HFFc6 (cell line): ENCODE measurements at places on chromosomes 3 and 15.

- no peak for DNase-seq
Measured at GRCh38 chr15:78989701-78990240, 44.9 kb upstream of the CTSH start.

- no peak for DNase-seq
Measured at GRCh38 chr15:42996871-42997270, 76.3 kb upstream of the TTBK2 start.

- peak; percentile 65 for DNase-seq
Measured at GRCh38 chr3:21729888-21730459, 21.0 kb downstream of the ZNF385D start.

DNA sequence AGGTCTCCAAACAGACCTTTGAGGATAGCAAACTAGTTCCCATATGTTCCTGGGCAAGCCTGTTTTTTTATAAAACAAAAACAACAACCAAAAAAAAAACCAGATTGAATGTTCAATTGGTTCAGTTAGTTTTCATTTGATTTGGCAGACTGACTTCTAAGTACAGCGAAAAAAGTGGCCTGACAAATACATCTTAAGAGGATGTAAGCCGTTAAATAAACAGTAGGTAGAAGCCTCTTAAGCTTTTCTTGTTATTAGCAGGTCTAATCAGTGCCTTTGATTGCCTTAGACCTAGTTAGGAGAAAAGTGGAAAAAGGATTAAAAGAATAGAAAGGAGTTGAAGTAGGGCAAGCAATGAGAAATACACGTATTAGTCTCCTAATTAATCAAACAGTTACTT is 13.2 kb downstream of the TSC22D2 start:
- DNase-seq = no peak

GRCh38 chr3:13627681-13628080 is 78.8 kb downstream of the FBLN2 start:
- DNase-seq = no peak

DNA sequence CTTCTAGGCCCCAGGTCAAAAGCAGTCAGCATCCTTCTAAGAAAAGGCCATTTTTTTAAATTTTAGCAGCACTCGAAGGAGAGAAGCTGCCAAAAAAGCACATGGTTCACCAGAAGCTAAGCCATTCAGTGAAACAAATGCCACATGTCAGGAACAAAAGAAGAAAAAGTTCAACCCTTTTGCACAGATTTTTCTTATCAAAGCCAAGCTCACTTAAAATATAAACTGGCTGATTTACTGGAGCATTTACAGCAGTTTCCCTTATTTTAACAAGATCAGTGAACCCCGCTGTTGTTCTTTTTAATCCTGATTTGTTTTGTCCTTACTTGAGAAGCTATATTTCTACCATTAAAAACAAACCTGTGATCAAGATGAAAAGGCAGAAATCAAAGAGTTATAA is 46.5 kb upstream of the SYNPR start:
- no peak for DNase-seq

DNA sequence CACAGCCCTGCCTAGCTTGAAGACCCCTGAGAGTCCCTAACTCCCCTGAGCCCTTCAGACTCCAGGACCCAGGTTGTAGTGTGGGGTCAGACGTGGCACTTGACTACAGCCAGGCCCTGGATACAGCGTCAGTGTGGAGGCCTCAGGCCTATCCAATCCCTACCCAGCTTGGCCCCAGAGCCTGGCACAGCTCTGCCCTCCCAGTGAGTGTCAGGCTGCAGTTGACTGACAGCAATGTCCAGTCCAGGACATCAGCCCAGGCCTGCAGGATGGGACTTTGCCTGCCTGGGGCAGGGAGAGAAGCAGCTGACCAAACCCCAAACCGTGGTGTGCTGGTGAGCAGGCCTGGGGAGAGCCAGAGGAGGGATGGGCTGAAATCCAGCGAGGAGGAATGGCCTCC is 27.3 kb downstream of the KLF13 start:
- DNase-seq = peak; percentile 14

- peak; percentile 27 for DNase-seq
Measured at GRCh38 chr15:90087454-90088154, 14.7 kb downstream of the IDH2 start.

DNA sequence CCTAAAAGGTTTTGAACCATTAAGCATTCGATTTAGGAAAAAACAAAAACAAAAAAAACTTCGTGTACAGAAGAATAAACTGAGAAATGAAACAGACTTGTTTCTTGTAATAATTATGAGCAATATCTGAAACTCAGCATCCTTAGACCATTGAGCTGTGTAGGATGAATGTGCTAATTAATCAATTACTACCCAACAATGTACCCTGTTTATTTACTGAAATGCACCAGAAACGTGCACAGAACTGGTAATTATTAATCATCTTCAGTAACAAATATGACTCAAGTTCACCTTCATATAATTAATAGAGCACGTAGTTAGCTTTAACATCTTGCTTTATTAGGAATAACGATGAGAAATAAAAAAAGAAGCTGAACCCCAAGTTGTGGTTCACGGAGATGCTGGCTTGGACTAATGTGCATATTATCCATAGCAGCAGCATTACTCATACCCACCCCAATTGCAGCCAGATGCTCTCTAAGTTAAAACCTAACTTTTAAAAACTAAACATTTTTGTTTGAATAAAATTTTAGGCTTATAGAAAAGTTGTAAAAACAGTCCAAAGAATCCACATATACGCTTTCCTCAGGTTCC is 10.2 kb upstream of the C15orf61 start:
- DNase-seq = peak; percentile 83

GRCh38 chr15:85706779-85707518 is 87.8 kb downstream of the KLHL25 start:
- peak; percentile 4 for DNase-seq

DNA sequence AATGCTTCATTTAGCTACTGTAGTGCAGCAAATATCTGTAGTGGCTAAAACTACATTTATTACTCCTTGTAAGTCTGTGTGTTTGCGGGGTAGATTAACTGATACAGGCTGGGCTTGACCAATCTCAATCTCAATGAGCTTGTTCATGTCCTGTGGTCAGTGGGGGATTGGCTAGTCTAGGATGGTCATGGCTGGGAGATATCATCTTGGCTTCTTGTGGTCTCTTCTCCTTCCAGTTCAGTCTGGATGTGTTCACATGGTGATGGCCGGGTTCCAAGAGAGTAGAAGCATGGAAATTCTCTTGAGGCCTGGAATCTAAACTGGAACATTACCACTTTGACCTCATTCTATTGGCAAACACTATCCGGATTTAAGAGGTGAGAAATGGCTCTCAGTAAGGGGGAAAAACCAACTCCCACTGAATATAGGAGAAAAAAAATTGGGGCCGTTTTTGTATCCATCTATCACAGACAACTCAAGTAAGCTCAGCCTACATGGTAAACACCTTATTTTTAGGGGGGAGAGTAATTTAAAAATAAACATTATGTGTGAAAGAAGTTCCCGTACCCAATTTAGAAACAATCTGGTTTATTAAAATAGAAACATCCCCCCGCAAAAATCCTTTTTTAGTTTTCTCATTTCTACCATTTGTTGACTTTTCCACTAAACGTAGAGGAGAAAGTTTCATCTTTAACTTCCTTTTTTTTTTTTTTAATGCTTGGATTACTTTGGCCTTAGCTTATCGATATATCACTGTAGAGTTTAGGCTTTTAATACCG is 284.9 kb upstream of the TBC1D5 start:
- DNase-seq = no peak

DNA sequence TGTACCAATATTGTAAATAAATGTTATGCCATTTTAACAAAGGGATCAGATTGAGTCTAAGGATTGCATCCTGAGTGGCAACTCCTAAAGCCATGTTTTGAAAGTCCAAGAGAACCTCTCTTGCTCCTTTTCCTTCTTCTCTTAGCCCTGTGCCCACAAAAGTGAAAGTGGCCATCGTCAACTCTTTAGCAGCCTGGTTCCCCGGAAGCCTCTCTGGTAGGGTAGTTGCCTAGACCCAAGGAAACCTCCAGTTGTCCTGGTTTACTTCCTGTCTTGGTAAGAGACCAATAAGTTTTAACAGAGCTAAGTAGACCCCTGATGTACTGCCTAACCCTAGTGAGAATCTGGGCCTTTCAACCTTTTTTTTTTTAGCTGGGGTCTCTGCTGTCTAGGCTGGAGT is 10.2 kb upstream of the ITPKA start:
- DNase-seq = no peak

DNA sequence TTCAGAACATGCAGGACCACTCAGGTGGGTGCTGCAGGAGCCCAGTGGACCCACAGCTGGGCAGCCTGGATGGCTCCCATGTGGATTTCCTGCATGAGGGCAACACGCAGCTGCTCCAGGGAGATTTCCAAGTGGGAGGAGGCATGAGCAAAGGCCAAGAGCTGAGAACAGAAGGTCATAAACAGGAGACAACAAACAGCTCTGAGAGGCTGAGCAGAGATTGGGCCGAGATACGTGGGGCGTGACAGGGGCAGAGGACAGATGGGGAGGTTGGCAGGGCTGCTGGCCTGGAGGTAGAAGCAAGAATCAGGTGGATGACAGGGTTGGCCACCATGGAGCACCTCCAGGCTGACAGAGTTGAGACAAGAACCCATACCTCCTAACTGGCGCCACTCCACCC is 2.9 kb downstream of the PHGR1 start:
- no peak for DNase-seq

DNA sequence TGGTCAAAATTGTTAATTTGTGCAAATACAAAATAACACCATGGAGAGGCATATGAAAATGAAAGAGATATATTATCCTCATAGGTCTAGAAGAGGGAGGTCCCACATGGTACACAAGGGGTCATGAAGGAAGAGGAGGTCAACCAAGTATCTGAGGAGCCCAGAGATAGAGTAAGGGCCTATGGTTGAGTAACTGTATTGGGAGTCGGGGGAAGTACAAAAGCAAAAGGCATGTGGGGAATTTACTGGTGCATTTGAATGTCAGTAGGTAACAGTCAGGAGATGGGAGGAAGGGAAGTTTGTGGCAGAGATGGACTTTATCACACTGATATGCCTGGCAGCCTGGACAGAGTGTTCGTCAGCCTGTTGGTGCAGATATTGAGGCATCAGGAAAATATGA is 1113.7 kb downstream of the OTOL1 start:
- DNase-seq = no peak

GRCh38 chr3:156693166-156693565 is 18.8 kb downstream of the TIPARP start:
- peak; percentile 36 for DNase-seq

DNA sequence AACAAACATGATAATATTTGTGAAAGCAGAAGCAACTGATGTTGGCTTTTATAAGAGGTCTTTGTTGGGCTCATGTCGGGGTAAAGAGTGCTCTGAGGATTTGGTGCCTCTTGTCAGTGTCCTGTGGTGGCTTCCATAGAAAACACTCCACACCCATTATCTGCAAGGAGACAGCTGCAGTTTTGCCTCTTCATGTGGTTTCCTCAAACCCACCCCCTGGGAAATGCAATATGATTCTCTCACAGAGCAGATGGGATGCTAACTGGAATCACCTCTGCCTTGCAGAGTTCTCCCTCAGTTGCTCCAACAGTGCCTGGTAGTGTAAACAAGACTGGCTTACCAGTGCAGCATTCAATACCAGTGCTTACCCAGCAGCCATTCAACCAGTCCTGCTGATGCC is 771.4 kb upstream of the CFAP20DC start:
- no peak for DNase-seq

- DNase-seq = no peak
Measured at GRCh38 chr3:144167634-144168033, 196.0 kb downstream of the DIPK2A start.

DNA sequence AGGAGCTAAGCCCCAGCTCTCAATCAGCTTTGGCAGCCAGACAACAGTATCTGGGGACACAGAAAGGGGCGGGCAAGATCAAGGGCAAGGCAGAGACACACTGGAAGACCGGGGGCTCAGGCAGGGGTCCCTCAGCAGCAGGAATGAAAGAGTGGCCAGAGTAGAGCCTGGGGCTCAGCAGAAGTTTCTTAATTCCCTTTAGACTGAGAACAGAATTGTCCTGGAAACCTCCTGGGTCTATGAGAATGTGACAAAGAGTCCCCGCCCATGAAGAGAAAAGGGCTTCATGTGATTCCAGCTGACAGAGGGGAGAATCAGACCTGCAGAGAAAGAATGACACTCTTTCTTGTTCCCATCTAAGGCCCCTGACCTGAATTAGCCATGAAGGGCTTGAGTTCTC is 95.2 kb upstream of the CTNNB1 start:
- no peak for DNase-seq

DNA sequence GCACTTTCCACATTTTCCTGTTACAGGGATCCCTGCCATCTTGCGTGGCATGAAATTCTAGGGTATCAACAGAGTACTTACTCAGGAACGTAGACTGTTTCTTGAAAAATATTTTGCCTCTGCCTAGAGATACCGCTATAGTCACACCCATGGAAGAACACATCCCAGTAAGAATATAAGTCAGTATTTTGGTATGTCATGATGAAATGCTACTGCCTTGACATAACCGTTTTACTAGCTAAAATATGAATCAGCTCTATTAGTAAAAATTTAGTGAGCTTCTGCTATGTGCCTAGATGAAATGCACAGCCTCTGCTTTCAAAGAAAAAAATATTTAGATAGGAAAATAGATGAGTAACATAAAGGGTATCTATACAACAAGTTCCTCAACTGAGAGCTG is 276.4 kb downstream of the TBC1D5 start:
- peak; percentile 64 for DNase-seq

DNA sequence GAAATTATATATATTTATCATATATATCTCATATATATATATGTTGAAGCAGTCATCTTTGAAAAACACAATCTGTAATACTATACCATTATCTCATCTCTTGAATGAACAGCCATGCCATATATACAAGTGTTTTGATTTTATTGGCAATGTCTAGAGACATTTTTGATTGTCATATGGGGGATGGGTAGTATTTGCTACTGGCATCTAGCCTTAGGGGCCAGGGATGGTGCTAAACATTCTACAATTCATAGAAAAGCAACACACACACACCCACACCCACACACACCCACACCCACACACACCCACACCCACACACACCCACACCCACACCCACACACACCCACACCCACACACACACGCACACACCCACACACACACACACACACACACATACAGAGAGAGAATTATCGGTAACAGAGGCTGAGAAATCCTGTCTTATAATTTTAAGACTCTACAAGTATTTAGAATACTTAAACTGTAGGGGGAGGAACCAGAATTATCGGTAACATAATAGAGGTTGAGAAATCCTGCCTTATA is 11.1 kb upstream of the PIK3R4 start:
- no peak for DNase-seq

DNA sequence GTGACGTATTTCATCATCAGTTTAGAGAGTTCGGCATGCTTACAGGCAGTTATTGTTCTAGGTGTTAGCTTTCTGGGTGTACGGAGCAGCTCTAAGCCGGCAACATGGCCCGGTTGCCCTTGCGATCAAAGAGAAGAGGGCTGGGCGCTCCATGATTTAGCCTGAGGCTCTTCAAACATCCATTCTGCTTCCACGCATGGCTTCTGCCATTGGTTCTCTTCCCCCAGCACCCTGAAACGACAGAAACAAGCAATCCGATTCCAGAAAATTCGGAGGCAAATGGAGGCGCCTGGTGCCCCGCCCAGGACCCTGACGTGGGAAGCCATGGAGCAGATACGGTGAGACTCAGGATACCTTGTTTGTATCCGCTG is 574 bp downstream of the NGRN start:
- DNase-seq = peak; percentile 41

GRCh38 chr15:51830276-51830806 is 888 bp downstream of the TMOD3 start:
- DNase-seq = peak; percentile 17
